HT-29 (cell line): ENCODE measurements at places on chromosomes 3 and 15. TPM values are rescaled to one million over a fixed set of nuclear protein-coding genes. Genes with fewer than 3 reads are reported as not detected.

DNA sequence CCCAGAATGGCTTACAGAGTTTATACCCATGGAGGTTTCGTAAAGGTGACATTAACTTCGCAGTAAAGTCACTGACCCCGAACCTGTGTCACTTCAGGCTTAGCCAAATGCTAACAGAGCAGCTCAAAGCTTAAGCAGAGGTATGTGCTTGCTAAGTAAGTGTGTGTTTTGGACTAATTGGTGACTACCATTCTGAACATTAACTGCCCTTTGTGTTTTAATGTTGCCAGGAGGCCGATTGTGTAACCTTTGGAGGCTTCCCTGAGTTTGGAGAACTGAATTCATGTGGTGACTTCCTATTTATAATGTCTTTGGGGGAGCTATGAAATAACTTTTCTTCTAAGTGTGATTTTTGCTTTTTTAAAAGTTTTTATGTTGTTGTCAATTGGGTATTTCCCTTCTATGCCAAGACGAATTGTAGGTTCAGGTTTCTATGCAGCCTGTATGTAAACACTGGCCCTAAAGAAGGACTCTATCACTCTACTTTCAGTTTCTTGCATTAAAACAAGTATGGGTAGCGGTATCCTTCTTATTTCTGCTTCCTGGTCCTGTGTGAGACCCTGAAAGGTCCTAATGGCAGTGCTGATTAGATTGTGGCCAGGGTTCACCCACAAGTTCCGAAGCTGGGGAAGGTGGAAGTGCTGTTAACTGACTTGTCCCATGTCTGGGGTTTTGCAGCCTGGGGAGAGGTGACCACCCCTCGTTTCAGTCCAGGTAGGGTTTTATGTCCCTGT, 86.3 kb downstream of the IGF1R start:
- DNase-seq: no peak

DNA sequence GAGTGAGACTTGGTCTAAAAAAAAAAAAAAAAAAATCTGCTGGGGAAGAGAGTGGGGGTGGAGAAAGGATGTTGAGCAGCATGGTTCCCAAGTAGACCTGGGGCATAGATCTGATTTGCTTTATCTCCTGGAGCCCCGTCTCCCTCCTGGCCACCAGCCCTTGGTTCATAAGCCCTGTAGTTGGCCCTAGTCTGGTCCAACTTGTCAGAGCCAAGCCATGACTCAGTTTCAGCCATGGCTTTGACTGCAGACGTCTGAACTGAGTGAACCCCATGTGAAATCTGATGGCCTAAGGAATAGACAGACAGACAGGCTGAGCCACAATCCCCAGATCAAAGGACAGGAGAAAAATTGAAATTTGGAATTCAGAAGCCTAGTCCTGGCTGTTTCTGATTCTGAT, 2.0 kb upstream of the CILP start:
- no peak for DNase-seq

DNA sequence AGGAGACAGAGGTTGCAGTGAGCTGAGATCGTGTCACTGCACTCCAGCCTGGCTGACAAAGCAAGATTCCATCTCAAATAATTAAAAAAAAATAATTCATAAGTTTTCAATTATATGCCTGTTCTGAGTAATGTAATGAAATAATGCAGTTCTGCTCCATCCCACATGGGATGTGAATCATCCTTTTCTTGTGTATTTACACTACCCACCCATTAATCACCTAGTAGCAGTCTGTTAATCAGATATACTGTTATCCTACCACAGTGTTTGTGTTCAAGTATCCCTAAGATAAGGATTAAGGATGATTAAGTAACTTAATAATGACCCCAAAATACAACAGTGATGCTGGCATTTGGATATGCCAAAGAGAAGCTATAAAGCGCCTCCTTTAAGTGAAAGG, 38.8 kb downstream of the PIGB start:
- no peak for DNase-seq

DNA sequence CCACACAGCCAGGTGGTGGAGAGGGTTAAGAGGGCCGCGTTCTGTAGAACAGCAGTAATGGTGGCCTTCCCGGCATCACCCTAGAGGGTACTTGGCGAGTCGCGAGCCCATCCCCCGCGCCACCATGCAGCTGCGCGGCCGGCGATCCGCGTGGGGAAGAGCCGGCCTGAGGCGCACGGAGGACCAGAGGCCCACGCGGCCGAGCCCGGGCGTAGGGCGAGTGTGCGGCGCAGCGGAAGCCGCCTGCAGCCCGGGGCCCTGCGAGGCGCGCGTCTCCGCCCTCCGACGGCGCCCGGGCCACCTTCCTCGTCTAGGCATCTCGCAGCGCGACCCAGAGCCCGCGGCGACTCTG, 423 bp downstream of the TKT start:
- DNase-seq: no peak

- DNase-seq: no peak
These were observed 140.7 kb upstream of the PLXND1 start for GRCh38 chr3:129747136-129747535.

DNA sequence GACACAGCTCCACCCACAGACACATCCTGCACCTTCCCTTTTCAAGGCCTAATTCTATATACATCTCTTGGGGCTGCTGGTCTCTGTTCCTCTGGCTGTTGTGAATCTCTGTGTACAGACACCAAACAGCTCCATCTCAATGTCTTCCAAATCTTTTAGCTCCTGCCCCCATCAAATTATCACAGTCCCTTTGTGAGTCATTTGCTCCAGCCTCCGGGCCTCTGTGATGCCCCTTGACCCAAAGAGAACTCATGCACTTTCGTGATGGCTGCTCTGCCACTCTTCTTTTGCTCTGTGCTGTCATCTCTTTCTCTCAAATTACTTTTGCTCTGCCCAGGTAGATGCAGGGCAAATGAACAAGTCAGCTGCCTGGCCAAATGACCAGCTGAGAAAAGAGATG, 369.0 kb upstream of the CDIN1 start:
- no peak for DNase-seq

DNA sequence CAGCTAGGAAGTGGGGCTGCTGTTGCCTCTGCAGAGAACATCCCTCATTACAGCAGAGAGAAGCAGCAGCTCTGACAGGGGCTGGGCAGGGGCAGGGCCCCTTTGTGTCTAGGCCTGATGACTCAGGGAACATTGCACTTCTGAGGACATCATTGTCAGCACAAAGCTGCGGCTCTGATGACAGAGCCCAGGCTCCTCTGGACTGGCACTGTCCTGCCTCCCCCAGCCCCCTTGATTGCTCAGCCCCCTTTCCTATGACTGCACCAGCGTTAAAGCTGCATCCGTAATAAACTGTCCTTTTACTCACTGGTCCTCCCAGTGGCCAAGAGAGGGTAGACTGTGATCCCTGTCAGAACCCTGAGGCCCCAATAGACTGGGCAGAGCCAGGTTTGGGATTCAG, 18.3 kb downstream of the TRH start:
- peak; percentile 23 for DNase-seq

DNA sequence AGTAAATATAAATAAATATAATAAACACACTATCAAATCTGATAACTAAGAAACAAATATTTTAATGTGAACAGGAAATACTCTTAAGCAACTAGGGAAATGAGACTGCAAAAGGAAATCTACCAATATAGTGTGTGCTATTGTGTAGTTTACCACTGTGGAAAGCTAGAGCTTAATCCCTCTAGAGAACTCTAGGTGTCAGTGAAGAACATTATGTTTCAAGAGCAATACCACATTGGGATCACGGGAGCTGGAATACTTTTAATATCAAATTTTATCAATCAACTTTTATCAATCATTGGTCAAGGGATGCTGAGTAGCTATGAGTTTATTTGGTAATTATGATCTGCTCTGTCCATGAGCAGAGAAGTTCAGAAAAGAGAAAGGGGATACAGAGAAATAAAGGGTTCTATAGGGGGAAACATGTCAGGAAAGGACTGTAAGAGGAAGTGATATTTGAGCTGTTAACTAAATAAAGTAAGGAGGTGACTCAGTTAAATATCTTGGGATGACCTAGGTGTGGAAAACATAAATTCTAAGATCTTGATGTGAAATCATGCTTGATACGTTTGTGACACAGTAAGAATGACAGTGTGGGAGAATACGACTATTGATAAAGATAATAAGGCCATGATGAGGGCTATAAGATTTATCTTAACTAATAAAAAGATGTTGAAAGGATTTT, 762.2 kb upstream of the ALCAM start:
- peak; percentile 24 for DNase-seq

The ANKRD63 gene
- total RNA-seq: not detected in 2 replicates

DNA sequence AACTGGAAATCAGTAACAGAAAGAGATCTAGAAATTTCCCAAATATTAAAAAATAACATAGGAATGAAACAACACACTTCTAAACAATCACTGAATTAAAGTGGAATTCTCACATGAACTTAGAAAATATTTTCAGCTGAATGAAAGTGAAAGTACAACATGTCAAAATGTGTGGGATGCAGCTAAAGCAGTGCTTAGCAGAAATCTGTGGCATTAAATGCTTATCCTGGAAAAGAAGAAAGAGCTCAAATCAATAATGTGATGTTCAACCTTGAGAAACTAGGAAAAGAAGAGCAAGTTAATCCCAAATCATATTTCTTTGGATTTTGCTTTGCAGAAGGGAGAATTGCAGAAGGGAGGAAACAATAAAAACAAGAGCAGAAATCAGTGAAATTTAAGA, 98.2 kb upstream of the NR2E3 start:
- DNase-seq: no peak

The GRK7 gene
- total RNA-seq: 0.03 TPM in 1 of 2 replicates, not detected in the other

DNA sequence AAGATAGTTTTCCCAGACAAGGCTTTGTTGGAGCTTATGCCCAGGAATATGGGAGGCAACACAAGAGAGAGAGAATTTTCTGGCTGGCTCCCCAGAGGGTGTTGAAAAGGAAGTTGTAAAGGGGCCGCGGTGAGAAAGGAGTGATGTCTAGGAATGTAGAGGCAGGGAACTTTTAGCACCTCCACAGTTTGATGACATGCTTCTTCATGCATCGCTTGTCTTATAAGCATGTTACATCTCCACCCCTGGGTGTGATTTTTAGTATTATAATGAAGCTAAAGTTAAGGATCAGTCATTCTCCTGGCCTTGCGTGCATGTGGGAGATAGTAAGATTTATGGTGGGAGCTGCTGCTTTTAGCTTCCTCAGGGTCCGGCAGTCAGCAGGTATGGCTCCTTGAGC, 32.8 kb upstream of the TF start:
- no peak for DNase-seq
